ENCODE measurements at places on chromosomes 16 and 17.

DNA sequence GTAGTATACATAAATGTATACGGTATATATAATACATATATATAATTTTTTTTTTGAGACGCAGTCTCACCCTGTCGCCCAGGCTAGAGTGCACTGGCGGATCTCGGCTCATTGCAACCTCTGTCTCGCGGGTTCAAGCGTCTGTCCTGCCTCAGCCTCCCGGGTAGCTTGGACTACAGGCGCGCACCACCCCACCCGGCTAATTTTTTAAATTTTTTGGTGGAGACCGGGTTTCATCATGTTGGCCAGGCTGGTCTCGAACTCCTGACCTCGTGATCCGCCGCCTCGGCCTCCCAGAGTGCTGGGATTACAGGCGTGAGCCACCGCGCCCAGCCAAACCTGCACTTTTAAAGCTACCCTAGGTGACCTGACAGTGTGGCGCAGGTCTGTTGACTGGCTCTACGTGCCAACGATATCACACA lies 745 bp downstream of the PAM16 start:
- no peak for DNase-seq

DNA sequence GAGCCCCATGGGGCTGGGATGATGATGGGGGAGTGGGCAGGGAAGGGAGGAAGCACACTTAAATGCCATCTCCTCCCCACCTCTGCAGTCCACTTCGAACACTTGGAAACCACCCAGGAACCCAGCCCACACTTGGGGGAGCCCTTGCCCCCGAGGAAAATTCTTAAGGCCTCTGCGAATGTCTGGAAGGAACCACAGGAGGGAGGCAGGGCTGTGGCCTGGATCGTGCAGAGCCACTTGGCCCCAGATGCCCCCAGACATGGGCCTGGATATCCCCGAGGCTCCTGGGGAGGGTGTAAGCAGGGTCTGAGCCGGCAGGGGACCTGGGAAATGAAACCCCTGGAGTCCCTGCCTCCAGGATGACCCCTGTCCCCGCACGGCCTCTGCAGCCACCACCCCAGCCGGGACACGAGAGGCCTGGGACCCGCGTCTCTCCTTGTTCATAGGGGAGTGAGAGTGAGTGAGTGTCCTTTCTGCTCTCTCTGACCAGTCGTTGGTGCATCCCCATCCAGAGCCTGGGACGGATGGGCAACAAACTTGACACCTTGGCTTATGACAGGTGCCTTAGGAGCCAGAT lies 11.8 kb upstream of the MTSS2 start:
- DNase-seq, result no peak

- no peak for DNase-seq
Measured at GRCh38 chr16:168424-168823, 2.6 kb downstream of the HBM start.

DNA sequence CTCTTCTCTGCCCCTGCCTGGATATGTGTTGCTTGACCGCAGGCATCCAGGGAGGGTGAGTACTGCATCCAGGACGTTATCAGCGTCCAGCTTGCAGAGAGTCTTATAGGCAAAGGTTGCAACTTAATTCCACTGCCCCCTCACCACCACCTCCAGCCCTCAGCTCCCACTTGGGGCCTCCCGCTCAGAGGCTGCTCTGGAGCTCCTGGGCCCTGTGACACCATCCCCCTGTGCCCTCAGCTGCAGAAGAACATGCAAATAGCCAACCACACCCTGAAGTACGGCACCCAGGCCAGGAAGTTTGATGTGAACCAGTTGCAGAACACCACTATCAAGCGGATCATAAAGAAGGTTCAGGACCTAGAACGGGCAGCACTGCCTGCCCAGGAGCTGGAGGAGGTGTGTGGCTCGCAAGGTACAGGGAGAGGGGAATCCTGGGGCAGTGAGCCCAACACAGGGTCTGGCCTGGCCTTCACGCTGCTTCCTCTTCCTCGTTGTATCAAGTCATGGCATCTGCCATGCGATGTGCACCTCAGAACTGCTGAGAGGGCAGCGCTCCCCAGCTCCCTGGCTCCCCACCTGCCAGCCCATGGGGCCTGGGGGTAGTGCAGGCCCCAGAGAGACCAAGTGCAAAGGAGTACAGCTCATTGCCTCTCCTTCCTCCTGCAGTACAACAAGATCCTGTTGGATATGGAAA lies 9.6 kb downstream of the ACE start:
- no peak for DNase-seq

DNA sequence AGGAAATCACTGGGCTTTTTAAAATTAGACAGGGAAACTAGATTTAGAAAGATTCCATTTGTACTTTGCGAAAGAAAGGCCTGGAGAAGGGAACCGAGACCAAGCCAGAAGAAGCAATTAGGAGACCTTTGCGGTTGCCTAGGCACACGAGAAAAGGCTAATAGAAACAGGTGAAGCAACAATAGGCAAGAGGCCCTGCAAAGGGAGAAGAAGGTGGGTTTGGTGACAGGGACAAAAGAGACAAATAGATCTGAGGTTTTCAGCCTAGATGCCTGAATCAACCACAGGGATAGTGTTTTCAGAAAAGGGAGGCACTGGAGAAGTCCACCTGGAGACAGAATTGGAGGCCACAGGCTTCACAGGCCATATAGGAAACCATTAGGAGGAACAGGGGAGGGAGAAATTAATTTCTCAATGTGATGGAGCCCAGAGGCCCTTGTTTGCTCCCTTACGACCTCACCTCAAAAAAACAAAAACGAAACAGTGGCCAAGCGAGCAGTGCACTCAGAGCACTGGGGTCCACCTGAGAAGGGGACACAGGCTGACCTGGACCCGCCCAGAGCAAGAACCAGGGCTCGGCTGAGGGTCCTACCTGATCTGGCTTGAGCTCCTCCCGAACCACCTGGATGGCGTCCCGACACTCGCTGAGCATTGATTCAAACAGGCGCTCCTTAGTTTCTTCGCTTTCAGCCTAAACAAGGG lies 22.3 kb downstream of the SRP68 start:
- no peak for DNase-seq

GRCh38 chr17:71830866-71831265 lies 290.0 kb upstream of the SOX9 start:
- DNase-seq, result no peak

GRCh38 chr17:70137451-70138230 lies 31.7 kb upstream of the KCNJ2 start:
- DNase-seq, result peak; percentile 57

DNA sequence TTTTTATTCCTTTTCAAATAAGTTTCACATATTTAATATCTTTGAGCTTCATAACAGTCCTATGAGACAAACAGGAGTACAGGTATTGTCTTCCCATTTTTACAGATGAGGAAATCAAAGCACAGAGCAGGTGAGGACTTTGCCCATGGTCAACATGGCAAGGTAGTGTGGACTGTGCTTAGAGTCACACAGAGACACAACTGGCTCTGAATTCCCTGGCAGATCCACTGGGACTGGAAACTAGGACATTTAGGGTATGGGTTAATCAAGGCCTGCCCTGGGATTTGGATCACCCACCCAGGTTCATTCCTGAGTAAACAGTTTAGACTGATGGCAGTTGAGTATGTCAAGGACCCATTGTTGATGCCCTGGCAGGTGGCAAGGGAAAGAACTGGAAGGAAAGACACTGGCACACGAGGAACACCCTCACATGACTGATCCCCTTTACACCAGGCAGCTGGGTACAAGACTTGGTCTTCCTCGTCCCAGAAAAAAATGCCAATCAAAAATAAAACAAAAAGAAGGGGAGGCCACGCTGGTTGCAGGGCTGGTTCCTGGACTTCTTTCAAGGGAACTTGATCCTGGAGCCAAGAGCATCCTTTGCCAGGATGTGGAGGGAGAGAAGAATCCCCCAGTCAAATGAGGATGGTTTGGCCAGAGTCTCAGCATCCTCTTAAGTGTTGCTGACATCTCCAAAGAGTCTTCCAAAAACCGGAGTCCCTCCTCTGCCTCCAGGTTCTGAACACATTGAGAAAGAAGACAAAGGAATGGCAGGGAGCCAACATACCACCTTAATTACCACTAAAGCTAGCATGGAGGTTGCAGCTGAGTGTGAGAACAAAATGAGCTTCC lies 34.9 kb downstream of the CHD9 start:
- DNase-seq, result no peak

DNA sequence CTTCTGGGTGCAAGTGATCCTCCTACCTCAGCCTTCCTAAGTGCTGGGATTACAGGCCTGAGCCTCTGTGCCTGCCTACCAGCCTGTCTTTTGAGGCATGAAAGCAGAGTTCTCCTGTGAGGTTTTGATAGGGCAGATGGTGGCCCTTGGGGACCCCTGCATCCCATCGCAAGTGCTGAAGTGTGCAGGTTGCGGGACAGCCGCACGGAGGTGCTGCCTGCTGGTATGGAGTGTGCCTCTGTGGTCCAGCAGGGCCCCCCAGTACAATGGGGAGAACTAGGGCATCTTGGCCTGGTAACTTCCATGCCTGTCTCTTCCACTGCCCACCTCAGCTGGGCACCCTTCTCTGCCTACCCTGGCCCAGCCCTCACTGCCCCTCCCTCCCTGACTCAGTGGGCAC lies 9.9 kb upstream of the NDRG4 start:
- DNase-seq, result no peak

- DNase-seq, result no peak
Measured at GRCh38 chr16:64745258-64745930, 376.5 kb downstream of the CDH11 start.

- no peak for DNase-seq
Measured at GRCh38 chr17:71183066-71183660, 937.7 kb upstream of the SOX9 start.

GRCh38 chr17:78706271-78706915 lies 75.7 kb downstream of the CYTH1 start:
- peak; percentile 69 for DNase-seq

DNA sequence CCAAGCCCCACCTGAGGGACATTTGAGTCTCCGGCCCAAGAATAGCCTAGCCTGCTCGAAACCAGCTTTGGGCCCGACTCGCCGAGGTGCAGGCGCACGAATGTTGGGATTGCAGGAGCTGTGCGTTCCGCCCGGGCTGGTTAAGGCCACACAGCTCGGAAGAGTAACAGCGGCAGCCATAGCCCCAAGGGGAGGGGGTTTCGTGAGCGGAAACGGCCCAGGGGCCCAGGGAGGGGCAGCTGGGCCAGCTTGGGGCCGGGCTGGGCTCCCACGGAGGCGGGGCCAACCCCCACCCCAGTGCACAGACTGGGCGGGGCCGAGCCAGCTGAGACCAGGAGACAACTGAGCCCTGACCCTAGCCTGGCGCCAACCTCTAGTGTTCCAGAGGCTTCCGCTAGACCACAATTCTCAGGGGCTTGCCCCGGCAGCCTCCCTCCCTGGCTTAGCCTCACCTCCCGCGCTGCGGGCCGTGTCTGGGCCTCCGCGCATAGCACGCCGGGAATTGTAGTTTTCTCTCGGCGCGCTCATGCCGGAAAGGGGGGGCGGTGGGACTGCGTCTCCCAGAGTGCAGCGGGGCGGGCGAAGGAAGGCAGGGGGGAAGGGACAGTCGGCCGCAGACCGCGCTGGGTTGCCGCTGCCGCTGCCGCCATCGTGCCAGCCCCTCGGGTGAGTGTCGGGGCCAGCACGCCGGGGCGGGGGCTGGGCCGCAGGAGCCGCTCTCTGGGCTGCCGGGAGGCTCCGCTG lies at the start of gene NUTF2:
TSS of gene NUTF2 (plus strand) at position 614 of the 744 bp plus-strand sequence. CDS start 18,198 bp downstream, outside the sequence.
- DNase-seq, result peak; percentile 95

- DNase-seq, result no peak
Measured at GRCh38 chr16:85512808-85513115, 100.4 kb upstream of the GSE1 start.

- DNase-seq, result no peak
Measured at GRCh38 chr17:70121126-70121525, 46.1 kb downstream of the KCNJ16 start.

DNA sequence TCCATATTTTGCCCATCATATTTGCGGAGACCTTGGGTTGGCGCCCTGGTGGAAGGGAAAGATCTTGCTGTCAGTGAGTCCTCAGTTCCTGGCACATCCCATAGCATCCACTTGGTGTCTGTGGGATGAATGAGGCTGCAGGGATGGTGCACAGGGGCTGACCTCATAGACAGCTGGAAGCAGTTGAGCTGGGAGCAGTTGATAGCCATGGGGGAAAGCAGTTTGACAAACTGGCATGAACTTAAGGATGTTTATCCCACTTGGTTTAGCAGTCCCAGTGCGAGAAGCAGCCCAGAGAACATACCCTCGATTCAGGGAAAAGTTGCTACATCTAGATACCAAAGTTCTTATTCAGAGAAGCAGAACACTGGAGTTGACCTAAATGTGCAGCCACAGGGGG lies 80.7 kb downstream of the SNX29 start:
- no peak for DNase-seq

- no peak for DNase-seq
Measured at GRCh38 chr16:582614-583331, 7.1 kb upstream of the RAB40C start.

GRCh38 chr17:19670908-19671307 lies 22.4 kb downstream of the ALDH3A2 start:
- no peak for DNase-seq

GRCh38 chr16:29747947-29748759 lies 2.4 kb upstream of the C16orf54 start:
- DNase-seq, result no peak

DNA sequence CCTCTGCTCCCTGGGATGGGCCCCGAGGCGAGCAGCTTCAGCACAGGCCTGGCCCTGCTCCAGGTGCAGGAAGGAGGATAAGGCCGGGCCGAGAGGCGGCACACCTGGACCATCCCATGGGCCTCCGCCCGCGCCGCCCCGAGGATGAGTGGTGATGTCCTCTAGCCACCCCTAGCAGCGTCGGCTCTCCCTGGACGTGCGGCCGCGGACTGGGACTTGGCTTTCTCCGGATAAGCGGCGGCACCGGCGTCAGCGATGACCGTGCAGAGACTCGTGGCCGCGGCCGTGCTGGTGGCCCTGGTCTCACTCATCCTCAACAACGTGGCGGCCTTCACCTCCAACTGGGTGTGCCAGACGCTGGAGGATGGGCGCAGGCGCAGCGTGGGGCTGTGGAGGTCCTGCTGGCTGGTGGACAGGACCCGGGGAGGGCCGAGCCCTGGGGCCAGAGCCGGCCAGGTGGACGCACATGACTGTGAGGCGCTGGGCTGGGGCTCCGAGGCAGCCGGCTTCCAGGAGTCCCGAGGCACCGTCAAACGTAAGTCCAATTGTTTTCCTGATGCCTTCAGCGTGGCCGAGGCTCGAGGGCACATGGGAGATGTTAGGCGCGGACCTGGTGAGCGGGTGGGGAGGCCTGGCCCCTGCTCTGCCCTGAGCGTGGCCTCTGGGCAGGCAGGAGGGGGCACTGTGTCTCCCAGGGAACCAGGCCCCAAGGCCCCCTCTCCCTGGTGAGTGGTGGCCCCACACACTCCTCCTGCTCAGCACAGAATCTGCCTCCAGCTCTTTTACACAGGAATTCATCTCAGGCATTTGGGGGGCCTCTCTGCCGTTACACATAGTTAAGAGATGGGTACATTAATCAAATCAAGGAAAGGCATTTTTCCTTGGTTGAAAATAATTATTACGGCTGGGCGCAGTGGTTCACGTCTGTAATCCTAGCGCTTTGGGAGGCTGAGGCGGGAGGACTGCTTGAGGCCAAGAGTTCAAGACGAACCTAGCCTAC lies 855 bp downstream of the TMEM204 start:
- no peak for DNase-seq

DNA sequence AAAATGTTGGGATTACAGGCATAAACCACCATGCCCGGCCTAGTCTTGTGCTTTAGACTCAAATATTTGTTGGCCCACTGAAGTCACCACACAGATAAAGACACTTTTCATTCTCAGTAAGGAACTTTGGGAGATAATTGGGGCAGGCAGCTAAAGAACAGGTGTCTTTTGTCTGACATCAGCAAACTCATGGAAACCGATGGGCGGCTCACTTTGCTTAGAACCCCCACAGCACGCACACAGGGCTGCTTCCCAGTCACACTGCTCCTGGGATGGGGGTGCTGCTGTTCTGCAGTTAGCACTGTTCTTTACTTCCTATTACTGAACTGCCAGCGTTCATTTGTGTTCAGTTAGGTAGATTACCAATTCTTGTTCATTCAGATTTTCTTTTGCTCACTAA lies 18.0 kb upstream of the BRCA1 start:
- no peak for DNase-seq
